NCI-H2081 treated with DMSO at 0.1 percent for 48 hours (cell line): ENCODE measurements at places on chromosomes 11 and 22.

GRCh38 chr11:36306888-36307287 lies 10.8 kb downstream of the PRR5L start:
- no peak for DNase-seq

- no peak for DNase-seq
Observed at GRCh38 chr11:13101644-13102512, 92.8 kb downstream of the RASSF10 start.

DNA sequence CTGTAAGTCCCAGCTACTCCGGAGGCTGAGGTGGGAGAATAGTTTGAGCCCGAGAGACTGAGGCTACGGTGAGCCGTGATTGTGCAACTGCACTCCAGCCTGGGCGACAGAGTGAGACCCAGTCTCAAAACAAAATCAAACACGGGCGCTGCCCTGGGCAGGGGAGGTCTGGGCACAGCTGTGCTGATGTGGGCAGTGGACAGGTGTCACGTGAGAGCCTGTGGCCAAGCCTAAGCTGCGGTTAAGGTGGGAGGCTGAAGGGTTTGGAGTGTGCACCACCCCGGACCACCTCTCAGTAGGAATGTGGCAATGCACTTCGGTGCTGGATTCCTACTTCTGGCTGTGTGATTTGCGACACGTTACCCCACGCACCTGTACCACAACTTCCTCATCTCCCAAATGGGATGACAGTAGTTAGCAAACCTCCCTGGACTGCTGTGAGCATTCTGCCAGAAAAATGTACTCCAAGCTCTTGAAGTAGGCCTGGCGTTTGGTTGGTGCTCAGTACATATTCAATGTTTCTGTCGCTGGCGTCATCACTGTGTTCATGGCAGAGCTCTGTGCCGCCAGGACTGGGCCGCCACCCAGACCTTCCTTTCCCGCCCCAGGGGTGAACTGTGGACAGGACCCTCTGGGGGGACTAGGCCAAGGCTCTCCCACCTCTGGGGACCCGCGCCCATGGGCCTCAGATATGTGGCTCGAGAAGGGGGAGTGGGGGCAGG lies 807 bp upstream of the ZNF74 start:
- no peak for DNase-seq

- no peak for DNase-seq
Observed at GRCh38 chr22:46482056-46482675, 55.3 kb downstream of the CELSR1 start.

GRCh38 chr11:119218141-119218878 lies 12.2 kb downstream of the CBL start:
- DNase-seq = no peak

GRCh38 chr11:71929491-71929890 lies 645 bp downstream of the RNF121 start:
- DNase-seq = no peak

DNA sequence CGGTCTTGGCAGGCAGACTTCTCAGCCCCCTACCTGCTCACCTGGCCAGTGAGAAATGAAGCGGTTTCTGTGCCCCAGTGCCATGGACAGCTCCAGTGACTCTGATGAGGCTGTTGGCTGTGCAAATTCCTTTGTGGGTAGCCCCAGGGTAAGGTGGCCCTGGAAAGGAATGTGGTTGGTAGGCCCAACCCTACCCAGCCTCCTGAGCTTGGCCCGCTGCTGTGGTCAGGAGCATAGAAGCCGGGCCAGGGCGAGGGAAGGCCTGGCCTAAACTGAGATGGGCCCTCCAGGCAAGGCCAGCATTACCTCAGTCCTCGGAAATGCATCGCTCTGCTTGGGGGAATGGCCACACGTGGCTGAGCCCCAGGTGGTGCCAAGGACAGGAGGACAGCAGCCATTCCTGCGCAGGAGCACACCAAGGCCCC lies 16.9 kb downstream of the DAGLA start:
- DNase-seq = no peak

DNA sequence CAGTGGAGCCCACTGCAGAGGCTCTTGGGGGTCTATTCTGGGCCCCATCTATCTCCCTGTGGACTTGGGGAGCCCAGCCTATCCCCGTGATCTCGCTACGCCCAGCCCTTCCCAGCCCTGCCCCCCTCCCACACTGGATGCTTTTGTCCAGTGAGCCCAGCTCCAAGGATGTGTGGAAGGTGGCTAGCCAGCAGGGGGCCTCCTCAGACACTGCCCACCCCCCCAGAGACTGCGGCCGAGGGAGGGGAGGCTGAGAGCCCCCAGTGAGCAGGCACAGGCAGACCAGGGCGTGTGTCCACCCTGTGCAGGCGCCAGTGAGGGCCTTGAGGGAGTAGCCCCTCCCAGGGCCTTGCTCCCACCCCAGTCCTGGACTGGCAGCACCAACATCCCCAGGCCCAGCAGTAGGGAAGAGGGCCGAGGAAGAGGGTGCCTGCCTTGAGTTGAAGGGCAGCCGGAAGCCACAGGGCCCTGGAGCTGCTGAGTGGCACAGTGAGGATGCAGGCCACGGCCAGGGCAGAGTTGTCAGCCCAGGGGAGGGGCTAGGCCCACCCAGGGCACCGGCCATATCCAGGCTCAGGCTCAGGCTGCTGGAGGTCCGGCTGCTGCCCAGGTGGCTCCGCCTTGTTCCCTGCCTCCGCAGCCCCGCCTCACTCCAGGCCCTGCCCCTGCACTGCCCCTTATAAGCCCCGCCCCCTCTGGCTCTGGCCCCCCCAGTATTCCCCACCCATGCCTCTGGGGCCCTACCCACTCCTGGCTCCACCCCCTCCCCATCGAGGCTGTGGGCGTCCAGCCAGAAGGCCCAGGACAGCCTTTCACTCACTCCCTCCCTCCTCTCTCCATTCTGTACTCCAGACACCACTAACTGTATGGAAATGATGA lies 28.0 kb downstream of the MOB2 start:
- no peak for DNase-seq

GRCh38 chr11:16603245-16603644 lies 135.2 kb upstream of the C11orf58 start:
- no peak for DNase-seq

- no peak for DNase-seq
Observed at GRCh38 chr11:65016705-65017104, 2.7 kb downstream of the ARL2 start.

DNA sequence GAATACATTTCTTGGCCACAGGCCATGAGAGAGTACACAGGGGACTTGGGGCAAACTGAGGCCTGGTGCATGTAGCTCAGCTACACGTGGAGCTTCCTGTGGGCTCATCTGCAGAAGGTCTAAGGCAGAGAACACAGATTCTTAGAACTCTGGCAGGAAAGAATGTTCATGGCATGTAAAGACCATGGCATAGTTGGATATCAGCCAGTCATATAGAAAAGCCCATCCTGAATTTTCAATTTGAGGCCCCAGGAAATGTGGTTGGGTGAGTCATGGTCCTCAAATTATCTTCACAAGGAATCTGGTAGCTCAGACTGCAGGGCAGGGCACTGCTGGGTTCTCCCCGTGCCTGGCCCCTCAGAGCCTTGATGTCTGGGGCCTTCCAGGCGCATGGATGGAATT lies 13.7 kb upstream of the ST3GAL4 start:
- no peak for DNase-seq

- no peak for DNase-seq
Observed at GRCh38 chr22:19175602-19176174, 2.8 kb downstream of the SLC25A1 start.

- DNase-seq = no peak
Observed at GRCh38 chr11:71452199-71453036, 585 bp upstream of the NADSYN1 start.

DNA sequence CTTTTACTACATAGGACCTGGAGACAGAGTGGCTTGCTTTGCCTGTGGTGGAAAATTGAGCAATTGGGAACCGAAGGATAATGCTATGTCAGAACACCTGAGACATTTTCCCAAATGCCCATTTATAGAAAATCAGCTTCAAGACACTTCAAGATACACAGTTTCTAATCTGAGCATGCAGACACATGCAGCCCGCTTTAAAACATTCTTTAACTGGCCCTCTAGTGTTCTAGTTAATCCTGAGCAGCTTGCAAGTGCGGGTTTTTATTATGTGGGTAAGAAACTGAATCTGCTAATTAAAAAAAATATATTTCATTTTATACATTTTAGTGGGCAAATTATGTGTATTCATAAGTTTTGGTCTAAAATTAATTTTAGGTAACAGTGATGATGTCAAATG lies 7.8 kb downstream of the BIRC3 start:
- no peak for DNase-seq
